ENCODE measurements at places on chromosomes 7 and 10. TPM values are rescaled to one million over a fixed set of nuclear protein-coding genes. Genes with fewer than 3 reads are reported as not detected.

- no peak for DNase-seq
Observed at GRCh38 chr10:121771966-121772365, 155.9 kb downstream of the ATE1 start.

DNA sequence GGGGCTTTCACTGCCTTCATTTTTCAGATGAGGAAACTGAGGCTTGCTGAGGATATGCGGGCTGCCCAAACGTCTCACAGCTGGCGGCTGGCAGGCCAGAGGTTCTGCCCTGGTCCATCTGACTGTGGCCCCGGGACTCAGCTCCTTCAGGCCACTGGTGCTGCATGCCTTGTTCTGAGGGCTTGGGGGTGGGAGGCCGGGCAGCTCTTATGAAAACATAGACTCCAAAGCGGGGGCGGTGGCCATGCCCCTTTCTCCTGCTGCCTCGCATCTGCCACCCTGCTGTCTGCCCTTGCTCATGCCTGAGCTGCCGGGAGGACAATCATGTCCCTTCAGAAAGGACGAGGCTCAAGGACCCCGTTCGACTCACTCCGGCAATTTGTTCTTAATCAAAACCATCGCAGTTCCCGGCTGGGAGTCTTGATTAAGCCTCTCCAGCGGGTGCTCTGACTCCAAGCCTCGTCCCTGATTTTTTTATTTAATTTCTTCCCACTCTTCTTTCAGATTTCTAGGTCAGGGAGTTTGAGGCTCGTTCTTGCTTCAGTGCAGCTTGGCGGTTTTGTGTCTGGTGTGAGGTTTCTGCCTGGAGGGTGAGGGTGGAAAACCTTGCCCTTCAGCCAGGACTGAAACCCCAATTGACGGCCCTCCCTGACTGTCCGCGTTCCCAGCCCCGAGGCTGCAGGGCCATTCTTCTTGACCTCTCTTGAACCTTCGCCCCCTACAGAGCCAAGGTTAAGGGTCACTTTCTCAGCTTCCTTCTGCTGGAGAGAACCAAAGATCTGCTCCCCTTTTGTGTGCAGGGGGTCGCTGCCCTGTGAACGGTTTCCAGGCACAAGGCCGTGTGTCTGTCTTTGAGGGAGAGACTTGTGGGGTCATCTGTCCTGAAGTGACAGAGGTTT lies 120.8 kb downstream of the DNAJB6 start:
- DNase-seq, result no peak

DNA sequence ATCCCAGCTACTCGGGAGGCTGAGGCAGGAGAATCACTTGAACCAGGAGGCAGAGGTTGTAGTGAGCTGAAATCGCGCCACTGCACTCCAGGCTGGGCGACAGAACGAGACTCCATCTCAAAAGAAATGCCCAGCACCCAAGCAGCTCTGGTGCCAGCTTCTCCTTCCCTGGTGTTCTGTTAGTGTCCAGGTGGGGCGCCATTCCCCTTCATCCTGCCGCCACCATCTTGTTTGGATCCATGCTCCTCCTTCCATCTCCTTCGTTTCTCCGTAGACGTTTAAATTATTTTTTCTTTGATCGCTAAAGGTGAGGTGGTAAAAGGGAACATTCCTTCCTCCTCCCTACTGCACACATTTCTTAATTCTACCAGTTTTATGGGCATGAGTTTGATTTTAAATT lies 30.3 kb downstream of the PROSER2 start:
- DNase-seq, result no peak

DNA sequence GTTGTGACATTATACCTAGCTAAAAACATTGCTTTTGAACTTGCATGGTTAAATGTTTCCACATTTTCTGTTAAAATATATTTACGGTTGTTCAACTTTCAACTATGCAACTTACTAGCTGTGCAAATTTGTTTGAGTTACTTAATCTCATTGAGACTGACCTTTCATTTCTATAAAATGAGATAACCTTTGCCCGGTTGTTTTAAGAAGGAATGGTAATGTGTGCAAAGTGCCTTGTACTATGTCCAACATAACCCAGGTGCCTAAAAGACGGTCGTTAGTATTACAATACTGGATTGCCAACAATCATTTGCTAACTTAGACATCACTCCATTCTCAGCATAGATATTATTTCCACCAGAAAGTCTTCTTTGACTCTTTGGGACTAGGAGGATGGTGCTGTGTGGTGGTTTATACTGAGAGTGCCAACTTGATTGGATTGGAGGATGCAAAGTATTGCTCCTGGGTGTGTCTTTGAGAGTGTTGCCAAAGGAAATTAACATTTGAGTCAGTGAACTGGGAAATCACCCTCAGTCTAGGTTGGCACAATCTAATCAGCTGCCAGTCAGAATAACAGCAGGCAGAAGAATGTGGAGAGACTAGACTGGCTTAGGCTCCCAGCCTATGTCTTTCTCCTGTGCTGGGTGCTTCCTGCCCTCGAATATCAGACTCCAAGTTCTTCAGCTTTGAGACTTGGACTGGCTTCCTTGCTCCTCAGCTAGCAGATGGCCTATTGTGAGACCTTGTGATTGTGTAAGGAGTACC lies 85.2 kb upstream of the PDSS1 start:
- DNase-seq, result no peak

DNA sequence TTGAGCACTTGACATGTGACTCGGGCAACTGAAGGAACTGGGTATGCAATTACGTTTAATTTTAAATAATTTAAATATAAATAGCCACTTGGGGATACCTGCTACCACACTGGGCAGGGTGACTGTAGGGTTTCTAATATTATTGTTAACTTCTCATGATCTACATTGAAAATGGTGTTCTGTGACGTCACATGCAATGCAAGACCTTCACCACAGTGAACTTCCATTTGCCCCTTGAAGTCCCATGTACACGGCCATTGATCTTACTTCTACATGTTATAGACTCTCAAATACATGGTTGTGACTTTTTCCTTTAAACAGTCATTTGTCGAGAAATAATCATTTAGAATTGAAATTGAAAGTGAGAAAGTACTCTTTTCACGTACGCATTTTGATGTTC lies 154.0 kb downstream of the MGMT start:
- DNase-seq, result no peak

DNA sequence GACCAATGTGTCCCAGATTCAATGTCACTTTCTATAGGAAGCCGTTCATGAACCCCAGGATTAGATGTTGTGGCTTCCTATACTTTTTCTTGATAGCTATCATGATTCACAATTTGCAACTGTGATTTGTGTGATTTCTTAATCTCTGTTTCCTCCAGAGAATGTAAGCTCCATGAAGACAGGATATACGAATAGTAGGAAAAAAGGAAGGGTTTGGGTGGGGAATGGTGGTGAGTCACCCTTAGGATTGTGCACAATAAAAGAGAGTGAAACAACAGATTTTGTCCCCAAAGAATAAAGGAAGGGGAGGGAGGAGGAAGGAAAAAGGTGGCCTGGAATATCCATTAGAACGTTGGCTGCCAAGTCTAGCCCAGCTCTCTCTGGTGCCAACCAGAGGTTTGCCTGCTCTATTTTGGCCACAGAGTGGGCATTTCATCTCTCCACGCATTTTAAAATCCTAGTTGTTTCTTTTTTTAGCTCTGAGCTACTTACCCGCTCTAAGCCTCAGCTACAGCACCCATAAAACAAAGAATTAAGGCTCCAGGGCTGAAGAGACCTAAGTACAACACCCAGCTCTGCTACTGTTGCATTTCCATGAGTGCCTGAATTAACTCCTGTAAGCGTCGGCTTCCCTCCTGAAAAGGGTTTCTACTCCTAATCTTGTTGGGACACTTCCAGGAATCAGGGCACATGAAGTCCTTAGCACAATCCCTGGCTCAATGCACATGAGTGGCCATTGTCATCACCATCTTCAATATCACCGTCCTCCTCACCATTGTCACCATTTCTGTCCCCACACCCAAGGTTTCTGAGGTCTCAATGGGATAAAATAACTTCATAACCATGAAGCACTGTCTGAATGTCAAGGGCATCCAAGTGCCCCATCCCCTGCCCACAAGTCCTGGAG lies 3.5 kb downstream of the HK1 start:
- DNase-seq, result no peak

DNA sequence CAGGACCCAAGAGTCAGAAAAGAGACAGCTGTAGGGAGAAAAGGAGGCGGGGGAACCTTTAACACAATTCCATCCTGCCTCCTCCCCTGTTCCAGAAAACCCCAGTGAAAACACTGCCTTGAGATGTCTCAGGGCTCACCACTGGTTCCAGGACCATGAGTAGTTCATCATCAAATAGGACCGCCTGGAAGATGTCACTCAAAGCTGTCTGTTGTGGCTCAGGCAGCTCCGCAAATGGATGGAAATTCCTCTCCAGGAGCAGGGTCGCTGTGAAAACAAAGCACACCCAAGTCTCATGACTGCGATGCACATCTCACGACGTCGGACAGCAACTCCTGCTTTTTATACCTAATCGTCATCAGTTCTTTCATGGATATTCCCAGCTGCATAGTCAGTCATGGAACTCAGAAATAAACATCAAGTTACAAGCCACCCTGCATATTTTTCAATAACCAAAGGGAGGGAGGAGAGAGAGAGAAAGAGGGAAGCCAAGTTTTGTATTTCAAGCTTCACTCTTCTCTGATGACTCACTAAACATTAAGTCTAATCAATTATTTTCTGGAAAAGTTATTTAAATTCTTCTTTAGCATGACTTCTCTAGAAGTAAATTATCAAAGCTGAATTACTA lies 49.2 kb downstream of the GSDME start:
- no peak for DNase-seq

GRCh38 chr10:48364659-48365405 lies 58.4 kb downstream of the MAPK8 start:
- no peak for DNase-seq

GRCh38 chr7:47380325-47381133 lies 201.4 kb downstream of the TNS3 start:
- DNase-seq, result peak; percentile 54

- DNase-seq, result no peak
Observed at GRCh38 chr7:150746921-150747320, 9.7 kb downstream of the GIMAP5 start.

- no peak for DNase-seq
Observed at GRCh38 chr7:1638215-1638661, 31.8 kb upstream of the ELFN1 start.

DNA sequence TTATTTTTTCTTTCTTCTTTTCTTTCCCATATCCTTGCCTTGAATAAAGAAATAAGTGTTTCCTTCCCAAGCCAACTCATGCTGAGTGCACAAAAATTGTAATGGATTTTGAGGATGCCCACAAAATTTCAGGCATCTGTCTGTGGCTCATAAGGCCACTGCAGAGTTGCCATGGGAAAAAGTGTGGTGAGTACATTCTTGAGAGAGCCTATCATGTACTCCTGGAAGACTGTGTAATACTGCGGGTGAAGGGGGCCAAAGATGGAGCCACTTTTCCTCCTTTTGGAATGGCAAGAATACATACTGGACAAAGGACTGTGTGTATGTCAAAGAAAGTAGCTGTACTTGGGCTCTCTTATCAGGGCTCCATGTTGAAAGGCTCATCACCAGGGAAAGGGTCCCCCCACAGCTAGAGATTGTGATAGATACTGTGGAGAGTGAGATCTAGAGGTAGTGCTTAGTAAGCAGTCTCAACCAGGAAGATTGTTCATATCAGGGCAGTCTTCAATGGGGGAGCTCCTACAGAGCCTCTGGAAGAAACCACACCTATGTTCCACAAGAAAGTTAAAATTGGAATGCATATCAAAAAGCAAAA lies 341.6 kb upstream of the KCND2 start:
- DNase-seq, result no peak

GRCh38 chr10:73920089-73920488 lies 9.2 kb downstream of the PLAU start:
- DNase-seq, result peak; percentile 65

GRCh38 chr7:69992938-69993337 lies 394.7 kb downstream of the AUTS2 start:
- no peak for DNase-seq

DNA sequence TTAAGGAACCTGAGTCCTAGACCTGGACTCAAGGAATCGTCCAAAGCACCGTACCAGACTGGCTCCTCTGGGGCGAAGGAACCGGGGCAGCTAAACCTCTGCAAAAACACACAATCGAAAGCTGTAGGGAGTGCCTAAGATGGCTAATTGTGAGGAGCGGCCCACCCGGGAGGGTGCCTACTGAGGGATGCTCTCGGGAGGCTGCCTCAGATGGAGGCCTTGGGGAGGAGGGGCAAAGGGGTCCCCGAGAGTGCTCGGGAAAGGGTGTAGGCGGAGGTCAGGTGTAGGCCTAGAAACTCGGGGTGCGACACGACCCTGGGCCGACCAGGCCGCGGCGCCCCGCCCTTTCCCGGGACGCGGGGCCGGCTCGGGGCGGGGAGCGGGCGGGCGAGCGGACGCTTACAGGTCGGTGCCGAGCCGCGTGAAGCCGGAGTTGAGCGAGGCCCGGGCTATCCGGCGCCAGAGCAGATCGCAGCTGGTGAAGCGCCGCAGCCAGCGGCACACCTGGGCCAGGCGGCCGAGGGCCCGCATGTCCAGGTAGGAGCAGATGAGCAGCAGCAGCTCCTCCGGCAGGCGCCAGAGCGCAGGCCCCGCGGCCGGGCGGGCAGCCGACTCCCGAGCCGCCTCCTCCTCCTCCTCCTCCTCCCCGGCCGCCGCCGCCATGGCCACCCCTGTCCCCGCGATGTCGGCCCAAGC lies 844 bp downstream of the FBXW4 start:
- peak; percentile 68 for DNase-seq

DNA sequence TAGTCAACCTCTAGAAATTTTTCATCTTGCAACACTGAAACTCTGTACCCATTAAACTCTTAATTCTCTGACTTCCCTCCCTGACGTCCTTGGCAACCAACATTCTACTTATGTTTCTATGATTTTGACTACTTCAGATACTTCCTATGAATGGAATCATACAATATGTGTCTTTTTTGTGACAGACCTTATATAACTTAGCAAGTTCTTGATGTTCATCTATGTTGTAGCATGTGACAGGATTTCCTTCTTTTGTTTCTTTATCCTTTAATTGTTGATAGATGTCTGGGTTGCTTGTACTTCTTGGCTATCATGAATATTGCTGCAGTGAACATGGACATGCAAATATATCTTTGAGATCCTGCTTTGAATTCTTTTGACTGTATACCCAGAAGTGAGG lies 240.8 kb downstream of the ADK start:
- DNase-seq, result no peak

GRCh38 chr10:50394832-50395231 lies 143.5 kb upstream of the ASAH2 start:
- no peak for DNase-seq

DNA sequence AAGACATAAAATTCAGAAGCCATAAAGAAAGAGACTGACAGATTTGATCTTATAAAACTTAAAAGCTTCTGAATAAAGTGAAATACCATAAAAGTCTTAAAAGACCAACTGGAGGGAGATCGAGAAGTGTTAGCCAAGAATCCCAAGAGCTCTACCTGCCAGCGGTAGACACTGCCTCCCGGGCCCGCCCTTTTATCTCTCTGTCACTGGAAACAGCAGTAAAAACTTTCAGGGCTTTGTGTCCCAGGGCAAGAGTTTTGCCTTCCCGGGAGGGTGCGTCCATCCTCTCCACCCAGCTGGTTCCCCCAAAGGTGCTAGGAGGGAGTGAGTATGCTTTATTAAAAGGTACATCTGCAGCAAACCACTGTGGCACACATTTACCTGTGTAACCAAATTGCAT lies 5.8 kb downstream of the PLA2G12B start:
- no peak for DNase-seq

The SPDYE1 gene
- total RNA-seq, result 0.10 TPM

The PTEN gene
- total RNA-seq, result 112 TPM

The UPK3B gene
- total RNA-seq, result 12.8 TPM

The LSM5 gene
- 26.6 TPM for total RNA-seq

The SPOCK2 gene
- total RNA-seq, result 77.7 TPM

The NDUFB8 gene
- 156 TPM for total RNA-seq

The CALY gene
- total RNA-seq, result not detected

The MYOZ1 gene
- total RNA-seq, result 0.36 TPM

The TWIST1 gene
- 5.0 TPM for total RNA-seq
